ENCODE measurements at places on chromosomes 6 and 20.
A peak's percentile ranks its signal among the peaks of the same experiment; 100 is the strongest.

GRCh38 chr20:56872620-56873458 is 243.7 kb downstream of the TFAP2C start:
- no peak for DNase-seq

DNA sequence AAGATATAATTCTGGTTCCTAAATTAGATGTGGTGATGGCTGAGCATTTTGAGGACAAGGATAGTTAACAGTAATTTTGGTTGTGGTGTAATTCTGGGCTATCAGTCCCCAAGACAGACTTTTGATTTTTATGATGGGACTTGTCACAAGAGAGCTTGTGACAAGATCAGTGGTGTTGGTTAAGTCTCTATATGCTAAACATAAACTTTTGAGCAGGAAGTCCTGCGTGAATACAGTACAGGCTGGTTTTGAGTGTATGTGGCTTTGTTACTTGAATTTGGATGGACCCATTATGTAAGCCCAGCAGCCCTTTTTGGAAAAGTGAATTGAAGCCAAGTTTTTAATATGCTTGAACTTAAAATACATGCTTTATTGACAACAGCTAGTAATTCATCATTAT is 38.9 kb downstream of the HECA start:
- DNase-seq, result no peak

- no peak for DNase-seq
Observed at GRCh38 chr6:14831937-14832336, 413.9 kb upstream of the JARID2 start.

DNA sequence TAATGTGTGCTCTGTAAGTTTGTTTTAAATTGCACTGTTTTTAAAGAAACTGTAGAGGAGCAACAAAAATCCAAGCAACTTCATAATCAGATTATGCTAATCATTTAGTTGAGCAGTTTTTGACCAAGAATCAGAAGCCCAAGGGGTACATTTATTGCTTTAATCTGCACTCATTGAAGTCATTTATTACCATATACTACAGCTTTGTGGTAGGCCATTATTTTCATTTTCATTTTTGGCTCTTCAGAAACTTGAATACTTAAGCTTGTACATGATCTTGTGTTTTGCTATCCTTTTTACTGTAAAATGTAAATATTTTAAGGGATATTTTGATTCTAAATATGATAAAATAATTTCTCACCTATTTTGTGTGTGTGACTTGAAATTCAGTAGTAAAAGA is 78.5 kb downstream of the PHF3 start:
- DNase-seq, result no peak

DNA sequence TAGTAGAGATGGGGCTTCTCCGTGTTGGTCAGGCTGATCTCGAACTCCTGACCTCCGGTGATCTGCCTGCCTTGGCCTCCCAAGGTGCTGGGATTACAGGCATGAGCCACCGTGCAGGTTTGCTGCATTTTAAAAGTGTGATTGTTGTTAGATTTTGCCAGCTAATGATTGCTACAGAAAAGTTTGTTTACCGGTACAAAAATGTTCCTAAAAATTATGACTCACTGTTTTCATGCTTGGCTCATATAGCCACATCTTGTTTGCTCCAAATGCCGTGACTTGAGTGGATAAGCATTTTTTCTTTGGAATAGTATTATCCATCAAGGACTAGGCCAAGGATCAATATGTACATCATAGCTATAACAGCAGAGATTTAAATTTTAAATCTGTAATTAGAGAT is 24.3 kb downstream of the LRRN4 start:
- no peak for DNase-seq

DNA sequence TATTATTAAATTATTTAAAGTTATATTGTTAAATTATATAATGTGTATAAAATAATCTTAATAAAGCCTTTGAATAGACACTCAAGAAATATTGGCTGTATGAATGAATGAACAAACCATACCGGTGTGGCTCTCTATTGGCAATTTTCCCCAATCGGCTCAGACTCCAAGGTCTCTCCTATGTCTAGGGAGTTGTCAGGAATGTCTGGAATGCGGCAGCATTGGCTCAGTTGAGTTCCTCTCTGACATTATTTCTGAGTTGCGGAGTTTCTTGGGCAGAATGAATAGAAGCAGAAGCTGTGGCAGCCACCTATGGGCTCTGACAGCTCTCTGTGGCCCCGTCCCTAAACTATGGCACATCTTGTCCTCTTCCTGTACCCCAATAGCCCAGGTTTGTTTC is 111.0 kb downstream of the SOBP start:
- DNase-seq, result no peak

- DNase-seq, result peak; percentile 55
Observed at GRCh38 chr6:29631860-29632731, 887 bp downstream of the GABBR1 start.

DNA sequence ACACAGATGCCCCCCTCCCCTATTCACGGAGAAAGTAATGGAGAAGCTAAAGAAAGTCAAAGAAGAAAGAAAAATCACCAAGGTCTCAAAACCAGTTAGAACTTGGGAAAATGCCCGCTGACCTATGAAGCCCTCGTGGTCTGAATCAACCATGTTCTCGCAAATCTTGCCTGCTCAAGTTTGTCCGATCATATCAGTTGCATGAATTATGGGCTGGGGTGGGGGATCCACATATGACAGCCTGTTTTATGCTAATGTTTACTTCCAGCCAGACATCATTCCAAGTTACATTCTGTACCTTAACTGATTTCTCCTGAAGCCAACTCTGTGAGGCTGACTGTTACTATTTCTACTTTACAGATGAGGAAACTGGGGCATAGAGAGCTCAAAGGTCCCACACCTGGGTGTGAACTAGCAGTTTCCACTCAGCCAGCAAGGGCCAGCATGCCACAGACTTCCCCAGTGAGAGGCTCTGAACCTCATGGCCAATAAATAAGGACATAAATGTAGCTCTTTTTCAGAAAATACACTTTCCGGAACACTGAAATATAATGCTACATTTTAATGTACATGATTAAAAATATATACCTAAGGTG is 2.1 kb downstream of the RNASET2 start:
- DNase-seq, result no peak

GRCh38 chr6:58419321-58419720 is 1101.9 kb downstream of the PRIM2 start:
- DNase-seq, result no peak

- no peak for DNase-seq
Observed at GRCh38 chr20:57573242-57573641, 12.3 kb downstream of the PCK1 start.

GRCh38 chr6:71383901-71384489 is 95.4 kb downstream of the OGFRL1 start:
- DNase-seq, result no peak

DNA sequence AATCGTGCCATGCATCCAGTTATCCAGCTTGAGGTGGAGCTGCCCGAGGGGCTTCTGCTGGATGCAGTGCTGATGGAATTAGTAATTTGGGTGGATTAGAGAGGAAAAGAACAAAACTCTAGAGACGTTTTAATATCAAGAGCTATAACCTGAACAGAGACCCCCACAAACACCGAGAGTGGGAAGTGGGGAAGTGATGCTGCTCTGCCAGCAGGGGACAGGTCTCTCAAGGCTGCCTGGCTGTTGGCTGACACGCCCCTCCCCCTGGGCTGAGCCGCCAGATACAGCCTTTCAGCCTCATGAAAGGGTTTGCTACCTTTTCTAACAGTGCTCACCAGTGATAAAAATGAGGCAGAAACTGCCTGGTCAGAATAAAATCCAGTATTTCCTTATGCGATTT is 9.6 kb downstream of the LEMD2 start:
- DNase-seq, result no peak

- DNase-seq, result no peak
Observed at GRCh38 chr6:149950423-149950822, 8.6 kb downstream of the ULBP2 start.

- no peak for DNase-seq
Observed at GRCh38 chr6:106518748-106519147, 110.5 kb downstream of the RTN4IP1 start.

DNA sequence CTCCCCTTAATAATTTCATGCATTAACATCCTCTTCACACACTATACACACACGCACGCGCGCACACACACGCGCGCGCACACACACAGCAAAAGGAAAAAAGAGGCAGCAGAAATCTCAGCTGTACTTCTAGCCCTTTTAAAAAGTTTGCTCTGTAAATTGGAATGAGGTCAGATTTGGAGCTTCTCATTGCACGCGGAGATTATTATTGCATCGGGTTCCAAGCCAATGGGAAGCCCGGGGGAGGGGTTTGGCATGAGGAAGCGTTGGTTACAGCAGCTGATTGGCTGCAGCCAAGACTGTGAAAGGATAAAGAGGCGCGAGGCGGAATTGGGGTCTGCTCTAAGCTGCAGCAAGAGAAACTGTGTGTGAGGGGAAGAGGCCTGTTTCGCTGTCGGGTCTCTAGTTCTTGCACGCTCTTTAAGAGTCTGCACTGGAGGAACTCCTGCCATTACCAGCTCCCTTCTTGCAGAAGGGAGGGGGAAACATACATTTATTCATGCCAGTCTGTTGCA is at the start of gene SOX4:
Gene SOX4, plus strand, starts transcription at position 340 of the 515 bp plus-strand sequence. CDS start 784 bp downstream, outside the sequence.
- DNase-seq, result no peak

DNA sequence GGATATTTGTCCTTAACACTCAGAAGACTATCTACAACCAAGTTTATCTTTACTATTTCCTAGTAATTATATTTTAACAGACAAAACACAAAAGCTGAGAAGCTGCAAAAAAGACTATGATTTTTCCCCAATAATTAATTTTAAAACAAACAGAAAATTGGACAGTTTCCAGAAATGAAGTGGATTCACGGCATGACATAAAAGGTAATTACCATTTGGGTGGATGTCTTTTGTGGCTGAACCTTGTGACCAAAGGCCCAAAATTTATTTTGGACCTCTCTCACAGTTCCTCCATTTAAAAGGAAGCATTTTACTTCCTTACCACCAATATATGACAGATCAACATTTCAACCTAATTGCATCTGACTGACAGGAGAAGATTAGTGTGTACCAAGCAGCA is 90.2 kb downstream of the GMDS start:
- no peak for DNase-seq

DNA sequence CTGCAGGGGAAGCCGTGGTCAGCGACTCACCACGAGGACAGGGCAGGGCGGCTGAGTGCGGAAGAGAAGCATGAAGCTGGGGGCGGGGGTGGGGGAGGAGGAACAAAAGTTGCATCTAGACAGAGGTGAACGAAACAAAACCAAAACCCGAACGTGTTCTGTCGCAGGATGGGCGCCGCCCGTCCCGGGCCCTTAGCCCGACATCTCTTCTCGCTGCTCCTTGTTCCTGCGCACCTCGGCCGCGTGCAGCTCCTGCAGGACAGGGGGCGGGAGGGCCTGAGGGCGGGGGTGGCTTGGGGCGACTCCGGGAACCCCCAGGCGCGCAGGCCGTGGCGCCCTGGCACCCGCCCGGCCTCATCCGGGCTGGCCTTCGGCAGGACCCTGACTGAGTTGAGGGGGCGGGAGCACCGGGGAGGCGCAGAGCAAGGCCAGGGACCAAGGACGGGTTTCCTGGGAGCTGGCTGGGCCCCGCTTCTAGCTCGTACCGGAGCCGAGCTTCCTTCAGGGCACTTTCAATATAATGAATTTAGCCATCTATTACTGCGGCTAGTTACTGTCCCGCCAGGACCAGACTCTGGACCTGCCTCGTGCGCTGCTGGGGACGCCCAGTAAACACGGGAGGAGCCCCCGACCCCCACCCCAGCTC is 12.0 kb downstream of the STMN3 start:
- no peak for DNase-seq

DNA sequence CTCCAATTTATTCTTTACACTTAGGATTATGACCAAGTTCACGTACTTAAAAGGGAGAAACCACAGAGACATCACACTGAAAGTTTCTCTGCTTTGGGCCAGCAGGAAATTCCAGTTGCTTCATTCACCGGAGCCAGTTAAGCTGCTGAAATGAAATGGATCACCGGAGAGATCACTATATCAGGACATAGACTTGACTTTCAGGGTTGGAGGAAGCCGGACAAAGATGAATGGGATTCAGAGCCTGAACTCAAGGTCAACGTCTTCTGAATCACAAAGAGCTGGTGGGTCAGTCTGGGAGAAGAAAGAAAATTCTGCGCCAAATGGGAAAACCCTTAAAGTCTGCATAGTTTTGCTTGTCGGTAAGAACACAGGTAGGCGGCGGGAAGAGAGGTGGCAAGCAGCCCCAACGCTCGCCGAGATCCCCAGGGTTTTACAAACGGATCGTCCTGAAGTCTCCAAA is 81.9 kb upstream of the CCDC28A start:
- no peak for DNase-seq

GRCh38 chr6:11586117-11586516 is 48.6 kb downstream of the TMEM170B start:
- DNase-seq, result no peak

- no peak for DNase-seq
Observed at GRCh38 chr6:30759575-30760239, 15.4 kb upstream of the IER3 start.

DNA sequence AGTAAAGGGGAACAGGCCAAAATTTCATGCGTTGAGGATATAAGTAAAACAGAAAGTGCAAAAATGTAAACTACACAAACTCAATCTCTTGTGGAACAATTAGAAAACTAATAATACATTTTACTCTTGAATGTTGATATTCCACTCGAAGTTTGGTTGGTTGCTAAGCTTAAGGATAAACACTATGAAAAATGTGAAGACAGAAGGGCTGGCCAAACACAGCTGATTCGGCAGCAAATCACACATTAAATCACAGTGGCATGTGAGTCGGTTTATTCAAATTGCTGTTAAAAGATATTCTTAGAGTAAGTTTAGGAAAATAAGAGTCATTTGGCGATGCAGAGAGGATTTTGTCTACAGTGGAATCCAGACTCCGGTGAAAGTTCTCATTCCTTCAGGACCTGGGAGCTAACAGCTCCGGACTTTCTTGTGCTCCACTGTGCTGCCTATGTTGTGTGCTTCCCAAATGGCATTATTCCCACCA is 1.4 kb upstream of the EPM2A start:
- DNase-seq, result no peak

- DNase-seq, result no peak
Observed at GRCh38 chr6:26183237-26183580, 96.0 kb downstream of the HFE start.

DNA sequence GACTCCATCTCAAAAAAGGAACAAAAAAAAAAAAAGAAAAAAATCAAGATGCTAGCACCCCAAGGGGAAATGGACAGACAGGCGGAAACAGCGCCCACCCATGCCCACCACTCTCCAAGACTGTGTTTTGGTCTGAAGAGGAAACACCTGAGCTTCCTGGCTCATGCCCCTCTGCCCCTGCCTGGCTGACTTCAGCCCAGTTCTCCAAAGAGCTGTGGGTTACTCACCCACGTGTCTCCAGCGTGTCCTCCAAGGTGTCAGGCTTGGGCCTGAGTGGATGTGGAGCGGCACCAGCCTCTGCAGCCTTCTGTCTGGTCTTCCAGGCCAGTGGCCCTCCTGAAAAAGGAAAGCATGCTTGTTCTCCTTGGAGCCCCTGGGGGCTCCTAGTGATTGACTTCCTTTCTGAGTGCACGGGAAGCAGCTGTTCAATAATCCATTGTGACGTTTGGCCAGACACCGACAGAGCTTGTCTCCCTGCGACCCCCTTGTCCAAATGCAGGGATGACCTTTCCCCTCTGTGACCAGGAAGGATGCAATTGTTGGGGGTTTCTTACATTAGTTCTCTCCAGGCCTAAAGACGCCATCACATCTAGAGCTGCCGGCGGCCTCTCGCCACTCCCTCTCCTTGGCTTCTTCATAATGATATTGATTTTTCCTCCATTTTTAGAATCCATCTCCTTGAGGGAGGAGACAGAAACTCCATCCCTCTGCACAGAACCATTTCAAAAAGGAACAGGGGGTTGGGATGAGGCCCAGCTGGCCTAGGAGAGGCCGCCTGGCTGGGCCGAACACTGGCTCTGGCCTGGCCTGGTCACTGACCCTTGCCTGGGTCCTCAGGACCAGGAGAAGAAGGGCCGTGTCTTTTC is 58.4 kb downstream of the ADNP start:
- DNase-seq, result no peak
